Cardiac muscle cell (in vitro differentiated cells and primary cell): ENCODE measurements at places on chromosomes 6 and 20. TPM values are rescaled to one million over a fixed set of nuclear protein-coding genes. Genes with fewer than 3 reads are reported as not detected.

RNGTT gene
- polyA plus RNA-seq, result 10.9 and 12.4 TPM in 2 replicates

FAM83C gene
- polyA plus RNA-seq, result not detected in 2 replicates

PPP1R11 gene
- 47.7 and 63.7 TPM in 2 replicates for polyA plus RNA-seq

ATP6V1G2 gene
- polyA plus RNA-seq, result 32.7 and 40.2 TPM in 2 replicates

CEP85L gene
- 7.9 and 22.2 TPM in 2 replicates for polyA plus RNA-seq

OR12D3 gene
- not detected in 2 replicates for polyA plus RNA-seq

PGBD1 gene
- 6.0 and 8.2 TPM in 2 replicates for polyA plus RNA-seq

CPXM1 gene
- polyA plus RNA-seq, result 98.5 and 181 TPM in 2 replicates

TINAG gene
- polyA plus RNA-seq, result not detected in 2 replicates

DNA sequence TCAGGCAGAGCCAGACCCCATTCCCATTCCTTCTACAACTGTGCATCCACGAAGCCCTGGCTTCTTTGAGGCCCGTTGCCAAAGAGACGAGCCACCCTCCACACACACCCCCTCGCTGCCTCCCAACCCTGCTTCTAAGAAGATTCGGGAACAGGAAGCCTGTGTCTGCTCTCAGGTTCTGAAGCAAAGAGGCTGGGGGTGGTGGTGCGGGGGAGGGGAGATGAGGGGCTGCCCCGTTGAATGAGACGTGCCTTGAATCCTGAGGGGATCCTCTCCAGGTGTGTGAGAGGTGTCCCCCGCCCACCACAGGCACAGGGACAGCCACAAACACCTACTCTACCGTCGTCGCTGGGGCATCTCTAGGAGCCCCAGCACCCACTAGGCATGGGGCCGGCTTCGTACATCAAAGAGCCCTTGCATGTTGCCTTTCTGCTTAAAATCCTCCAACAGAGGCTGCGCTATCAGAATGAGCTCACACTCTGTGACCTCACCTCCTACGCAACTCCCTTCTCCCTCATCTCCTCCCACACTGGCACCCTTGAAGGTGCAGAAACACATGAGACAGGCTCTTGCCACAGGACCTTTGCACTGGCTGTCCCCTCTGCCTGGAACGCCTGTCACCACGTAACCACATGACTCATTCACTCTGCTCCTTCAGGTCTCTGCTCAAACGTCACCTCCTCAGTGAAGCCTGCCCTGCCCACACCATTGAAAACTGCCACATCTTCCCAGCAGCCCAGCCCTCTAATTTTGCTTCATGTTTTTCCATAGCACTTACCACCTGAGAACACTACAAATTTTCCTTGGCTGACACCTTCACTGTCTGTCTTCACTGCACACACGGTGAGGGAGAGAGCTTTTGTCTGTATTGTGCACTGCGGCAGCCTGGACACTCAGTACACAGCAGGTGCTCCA lies 58.5 kb downstream of the PREX1 start:
- no peak overlapping the region for H3K27ac ChIP-seq
- H3K27me3 ChIP-seq, result no peaks in the 10 kb centered on the region
- H3K4me1 ChIP-seq, result no peaks in the 10 kb centered on the region
- no peaks in the 10 kb centered on the region for H3K36me3 ChIP-seq

GRCh38 chr6:104239971-104240370 lies 619.7 kb downstream of the HACE1 start:
- H3K27me3 ChIP-seq, result no peaks in the 10 kb centered on the region
- H3K27ac ChIP-seq, result no peak overlapping the region
- H3K36me3 ChIP-seq, result no peaks in the 10 kb centered on the region
- no peak for DNase-seq
- H3K4me1 ChIP-seq, result peaks cover 3% of the 10 kb centered on the region

GRCh38 chr6:142373268-142374090 lies 71.7 kb downstream of the ADGRG6 start:
- H3K4me3 ChIP-seq, result no peak overlapping the region
- DNase-seq, result no peak
- H3K27me3 ChIP-seq, result no peaks in the 10 kb centered on the region
- peak overlapping the region; percentile 96 for H3K27ac ChIP-seq
- H3K4me1 ChIP-seq, result peaks cover 37% of the 10 kb centered on the region
- H3K36me3 ChIP-seq, result no peaks in the 10 kb centered on the region

DNA sequence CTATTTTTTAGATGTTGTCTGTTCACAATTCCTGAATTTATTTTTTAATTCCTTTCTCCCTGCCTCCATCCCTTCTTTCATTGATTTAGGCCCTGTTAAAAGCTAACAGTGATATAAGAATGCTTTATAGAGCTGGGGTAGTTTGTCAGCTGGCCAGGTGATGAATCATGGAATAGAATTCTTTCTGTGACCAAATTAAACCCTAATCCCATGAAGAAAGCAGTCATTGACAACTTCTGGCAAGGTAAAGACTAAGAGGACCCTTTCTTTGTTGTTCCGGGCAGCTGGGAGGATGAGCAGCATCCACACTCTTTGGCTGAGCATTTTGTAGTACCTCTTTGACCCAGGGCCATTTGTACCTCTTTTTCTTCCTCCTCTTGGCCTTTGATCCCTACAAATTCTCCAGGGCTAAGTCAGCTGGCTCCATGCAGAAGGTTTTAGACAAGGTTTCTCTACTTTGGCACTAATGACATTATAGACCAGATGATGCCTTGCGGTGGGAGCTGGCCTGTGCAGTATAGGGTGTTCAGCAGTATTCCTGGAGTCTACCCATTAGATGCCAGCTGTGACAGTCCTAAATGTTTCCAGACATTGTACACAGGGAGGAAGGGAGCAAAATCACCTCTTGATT lies 102.9 kb downstream of the SLX4IP start:
- no peaks in the 10 kb centered on the region for H3K4me1 ChIP-seq
- no peaks in the 10 kb centered on the region for H3K27me3 ChIP-seq
- no peaks in the 10 kb centered on the region for H3K36me3 ChIP-seq
- no peak for DNase-seq
- H3K27ac ChIP-seq, result no peak overlapping the region

GRCh38 chr6:52013035-52013434 lies 74.4 kb downstream of the PKHD1 start:
- no peaks in the 10 kb centered on the region for H3K36me3 ChIP-seq
- H3K27ac ChIP-seq, result no peak overlapping the region
- H3K4me1 ChIP-seq, result no peaks in the 10 kb centered on the region
- DNase-seq, result no peak
- H3K27me3 ChIP-seq, result no peaks in the 10 kb centered on the region
- no peak overlapping the region for H3K4me3 ChIP-seq

- no peaks in the 10 kb centered on the region for H3K27me3 ChIP-seq
- DNase-seq, result no peak
Measured at GRCh38 chr6:56524891-56525703, 117.6 kb downstream of the DST start.

- DNase-seq, result peak; percentile 44
- no peaks in the 10 kb centered on the region for H3K36me3 ChIP-seq
- H3K4me1 ChIP-seq, result peaks cover 48% of the 10 kb centered on the region
- H3K4me3 ChIP-seq, result no peak overlapping the region
Measured at GRCh38 chr6:53524455-53524815, 20.5 kb downstream of the GCLC start.

- H3K27me3 ChIP-seq, result no peaks in the 10 kb centered on the region
- H3K4me3 ChIP-seq, result no peak overlapping the region
- DNase-seq, result no peak
- H3K4me1 ChIP-seq, result no peaks in the 10 kb centered on the region
- no peak overlapping the region for H3K27ac ChIP-seq
- no peaks in the 10 kb centered on the region for H3K36me3 ChIP-seq
Measured at GRCh38 chr6:109595998-109596397, 95.0 kb downstream of the AK9 start.

GRCh38 chr6:14625173-14625895 lies 507.8 kb downstream of the CD83 start:
- peaks cover 32% of the 10 kb centered on the region for H3K4me1 ChIP-seq
- H3K4me3 ChIP-seq, result no peak overlapping the region
- no peak overlapping the region for H3K27ac ChIP-seq
- no peak for DNase-seq
- no peaks in the 10 kb centered on the region for H3K36me3 ChIP-seq

DNA sequence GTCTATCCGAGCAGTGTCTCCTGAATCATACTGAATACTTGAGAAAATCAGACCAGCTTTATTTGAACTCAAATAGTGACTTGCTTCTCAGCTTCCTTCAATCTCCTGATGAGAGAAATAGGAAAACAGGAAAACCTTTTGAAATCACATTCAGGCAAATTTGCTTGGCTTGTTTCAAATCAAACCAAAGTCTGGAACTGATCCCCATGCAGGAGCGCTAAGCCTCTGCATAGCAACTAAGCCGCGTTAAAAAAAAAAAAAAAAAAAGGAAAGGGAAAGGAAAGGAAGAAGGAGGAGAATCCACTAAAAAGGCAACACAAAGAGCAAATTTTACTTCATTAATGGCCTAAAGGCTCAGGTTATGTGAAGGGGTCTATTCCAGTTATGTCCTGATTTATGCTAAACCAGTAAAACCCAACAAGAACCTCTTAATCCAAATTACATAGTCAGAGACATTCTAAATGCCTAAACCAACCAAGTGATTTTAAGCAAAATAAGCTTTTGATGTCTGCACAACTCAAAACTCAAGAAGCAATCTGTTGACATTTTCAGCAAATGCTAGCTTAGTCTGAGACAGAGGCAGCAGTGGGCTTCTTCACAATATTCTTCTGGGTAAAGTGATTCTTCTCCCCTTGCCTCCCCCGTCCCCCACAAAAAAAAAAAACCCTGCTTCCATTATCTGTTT lies 112.5 kb downstream of the SOBP start:
- H3K27ac ChIP-seq, result no peak overlapping the region
- no peaks in the 10 kb centered on the region for H3K27me3 ChIP-seq
- H3K4me3 ChIP-seq, result no peak overlapping the region
- H3K4me1 ChIP-seq, result peaks cover 21% of the 10 kb centered on the region

DNA sequence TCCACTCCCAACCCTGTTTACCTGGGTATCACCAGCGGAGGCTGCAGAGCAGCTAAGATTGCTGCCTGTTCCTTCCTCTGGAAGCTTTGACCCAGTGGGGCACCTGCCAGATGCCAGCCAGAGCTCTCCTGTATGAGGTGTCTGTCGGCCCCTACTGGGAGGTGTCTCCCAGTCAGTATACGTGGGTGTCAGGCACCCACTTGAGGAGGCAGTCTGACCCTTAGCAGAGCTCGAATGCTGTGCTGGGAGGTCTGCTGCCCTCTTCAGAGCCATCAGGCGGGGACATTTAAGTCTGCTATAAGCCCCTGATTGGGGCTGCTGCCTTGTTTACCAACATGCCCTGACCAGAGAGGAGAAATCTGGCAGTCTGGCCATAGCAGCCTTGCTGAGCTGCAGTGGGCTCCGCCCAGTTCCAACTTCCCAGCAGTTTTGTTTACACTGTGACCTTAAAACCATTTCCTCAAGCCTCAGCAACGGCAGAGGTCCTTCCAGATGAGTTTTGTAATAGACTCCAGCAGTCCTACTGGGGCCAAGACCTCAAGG lies 2.8 kb downstream of the RAET1E start:
- no peak overlapping the region for H3K4me3 ChIP-seq
- H3K27ac ChIP-seq, result no peak overlapping the region
- no peaks in the 10 kb centered on the region for H3K4me1 ChIP-seq
- no peaks in the 10 kb centered on the region for H3K36me3 ChIP-seq
- H3K27me3 ChIP-seq, result peaks cover 3% of the 10 kb centered on the region
- DNase-seq, result no peak

- peaks cover 5% of the 10 kb centered on the region for H3K36me3 ChIP-seq
- peaks cover 9% of the 10 kb centered on the region for H3K4me1 ChIP-seq
- DNase-seq, result peak; percentile 69
- no peaks in the 10 kb centered on the region for H3K27me3 ChIP-seq
Measured at GRCh38 chr6:30325873-30326525, 728 bp upstream of the TRIM39 start.

DNA sequence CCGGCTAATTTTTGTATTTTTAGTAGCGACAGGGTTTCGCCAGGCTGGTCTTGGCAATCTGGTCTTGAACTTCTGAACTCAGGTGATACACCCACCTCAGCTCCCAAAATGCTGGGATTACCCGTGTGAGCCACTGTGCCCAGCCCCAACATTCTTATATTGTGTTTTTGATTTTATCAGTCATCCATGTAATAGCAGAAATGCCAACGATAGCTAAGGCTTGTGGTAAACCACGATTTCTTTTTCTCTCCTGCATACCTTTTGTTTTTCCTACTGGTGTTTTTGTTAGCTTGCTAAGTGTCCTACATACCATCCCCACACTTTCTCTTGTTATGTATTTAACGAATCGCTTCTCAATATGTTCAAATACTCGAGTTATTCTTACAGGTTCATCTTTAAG lies 12.1 kb downstream of the PHACTR2 start:
- no peak for DNase-seq
- no peak overlapping the region for H3K27ac ChIP-seq
- H3K4me3 ChIP-seq, result no peak overlapping the region
- H3K4me1 ChIP-seq, result peaks cover 5% of the 10 kb centered on the region
- no peaks in the 10 kb centered on the region for H3K27me3 ChIP-seq

- no peak overlapping the region for H3K27ac ChIP-seq
- peaks cover 2% of the 10 kb centered on the region for H3K27me3 ChIP-seq
- H3K4me1 ChIP-seq, result no peaks in the 10 kb centered on the region
- no peaks in the 10 kb centered on the region for H3K36me3 ChIP-seq
- no peak for DNase-seq
Measured at GRCh38 chr6:107732461-107732860, 91.7 kb downstream of the SCML4 start.

- H3K36me3 ChIP-seq, result peaks cover 29% of the 10 kb centered on the region
- DNase-seq, result no peak
- H3K27me3 ChIP-seq, result no peaks in the 10 kb centered on the region
- no peak overlapping the region for H3K4me3 ChIP-seq
- H3K27ac ChIP-seq, result peak overlapping the region; percentile 42
- peaks cover 32% of the 10 kb centered on the region for H3K4me1 ChIP-seq
Measured at GRCh38 chr6:158638324-158638854, 6.2 kb downstream of the DYNLT1 start.

DNA sequence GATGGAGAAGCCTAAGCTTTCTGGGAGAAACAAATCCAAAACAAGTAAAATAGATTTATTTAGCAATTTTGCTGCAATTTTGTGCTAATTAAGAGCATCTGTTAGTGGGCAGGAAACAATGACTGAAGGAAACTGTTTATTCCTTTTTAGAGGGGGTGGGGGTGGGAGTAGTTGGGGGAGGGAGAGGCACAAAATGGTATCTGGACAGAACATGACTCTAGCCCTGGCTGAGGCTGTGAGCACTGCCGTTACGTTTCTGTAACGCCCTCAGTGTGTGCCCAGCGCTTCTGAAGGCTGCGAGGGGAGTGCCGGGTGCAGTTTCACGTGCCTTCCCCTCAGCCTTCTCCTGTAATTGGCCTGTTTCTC lies 28.8 kb downstream of the METTL24 start:
- no peaks in the 10 kb centered on the region for H3K36me3 ChIP-seq
- peak overlapping the region; percentile 94 for H3K27ac ChIP-seq
- no peak for DNase-seq
- H3K4me3 ChIP-seq, result no peak overlapping the region
- peaks cover 51% of the 10 kb centered on the region for H3K4me1 ChIP-seq
- no peaks in the 10 kb centered on the region for H3K27me3 ChIP-seq

- H3K27ac ChIP-seq, result no peak overlapping the region
- H3K27me3 ChIP-seq, result peaks cover 20% of the 10 kb centered on the region
- DNase-seq, result no peak
- H3K36me3 ChIP-seq, result no peaks in the 10 kb centered on the region
Measured at GRCh38 chr6:1519597-1519996, 90.1 kb upstream of the FOXC1 start.

DNA sequence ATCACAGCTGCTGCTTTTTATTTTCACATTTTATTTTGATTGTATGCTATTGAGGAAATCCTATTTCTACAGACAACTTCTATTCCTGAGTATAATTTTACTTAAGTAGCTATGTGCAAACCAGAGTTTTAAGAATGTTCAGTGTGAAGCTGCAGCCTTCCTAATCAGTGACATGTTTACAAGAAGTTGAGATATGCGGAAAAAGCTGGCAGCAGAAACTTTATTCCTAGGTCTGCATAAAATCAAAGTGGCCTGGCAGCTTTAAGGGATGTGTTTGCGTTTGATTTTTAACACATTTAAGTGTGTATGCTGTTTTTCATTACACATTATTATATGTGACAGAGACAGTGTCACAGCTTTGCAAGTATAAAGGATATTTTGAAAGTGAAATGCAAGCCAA lies 26.3 kb downstream of the MAPK14 start:
- DNase-seq, result peak; percentile 56
- peak overlapping the region; percentile 73 for H3K27ac ChIP-seq
- H3K36me3 ChIP-seq, result no peaks in the 10 kb centered on the region
- H3K4me1 ChIP-seq, result peaks cover 39% of the 10 kb centered on the region
- H3K4me3 ChIP-seq, result no peak overlapping the region
